Bronchus fibroblast of lung (primary cell): ENCODE measurements at places on chromosomes 2 and 18. TPM values are rescaled to one million over a fixed set of nuclear protein-coding genes. Genes with fewer than 3 reads are reported as not detected.

Gene B3GNT2
- total RNA-seq: 7.0 and 7.9 TPM in 2 replicates

Gene STARD7
- total RNA-seq: 78.0 and 89.3 TPM in 2 replicates

Gene MGAT4A
- not detected in 2 replicates for total RNA-seq

Gene CEBPZ
- 19.3 and 24.9 TPM in 2 replicates for total RNA-seq

Gene CEP192
- total RNA-seq: 20.7 and 20.8 TPM in 2 replicates

Gene ZNF516
- total RNA-seq: 17.0 and 19.3 TPM in 2 replicates

Gene PAX8
- 0.17 and 0.45 TPM in 2 replicates for total RNA-seq

Gene UGT1A10
- total RNA-seq: not detected in 2 replicates

Gene DPP4
- 5.9 and 7.4 TPM in 2 replicates for total RNA-seq

Gene MARCO
- total RNA-seq: not detected in 2 replicates

Gene EVA1A
- 28.4 and 28.7 TPM in 2 replicates for total RNA-seq

Gene AKAIN1
- total RNA-seq: not detected in 2 replicates

Gene FBXO48
- total RNA-seq: 0.30 and 0.67 TPM in 2 replicates

Gene TCF23
- total RNA-seq: not detected in 2 replicates

Gene GALNT13
- total RNA-seq: under 0.01 and 0.15 TPM in 2 replicates

Gene EFHD1
- 0.45 TPM in 1 of 2 replicates, not detected in the other for total RNA-seq

Gene SGPP2
- 0.17 TPM in 1 of 2 replicates, not detected in the other for total RNA-seq

Gene SLC14A1
- total RNA-seq: 3.7 and 4.5 TPM in 2 replicates

Gene APLF
- total RNA-seq: 1.6 and 2.2 TPM in 2 replicates

Gene MAB21L4
- not detected in 2 replicates for total RNA-seq

Gene CD226
- total RNA-seq: under 0.01 TPM in 1 of 2 replicates, not detected in the other

Gene SERPINB5
- 0.15 TPM in 1 of 2 replicates, not detected in the other for total RNA-seq
